ENCODE measurements at places on chromosomes 4 and X. TPM values are rescaled to one million over a fixed set of nuclear protein-coding genes. Genes with fewer than 3 reads are reported as not detected.

DNA sequence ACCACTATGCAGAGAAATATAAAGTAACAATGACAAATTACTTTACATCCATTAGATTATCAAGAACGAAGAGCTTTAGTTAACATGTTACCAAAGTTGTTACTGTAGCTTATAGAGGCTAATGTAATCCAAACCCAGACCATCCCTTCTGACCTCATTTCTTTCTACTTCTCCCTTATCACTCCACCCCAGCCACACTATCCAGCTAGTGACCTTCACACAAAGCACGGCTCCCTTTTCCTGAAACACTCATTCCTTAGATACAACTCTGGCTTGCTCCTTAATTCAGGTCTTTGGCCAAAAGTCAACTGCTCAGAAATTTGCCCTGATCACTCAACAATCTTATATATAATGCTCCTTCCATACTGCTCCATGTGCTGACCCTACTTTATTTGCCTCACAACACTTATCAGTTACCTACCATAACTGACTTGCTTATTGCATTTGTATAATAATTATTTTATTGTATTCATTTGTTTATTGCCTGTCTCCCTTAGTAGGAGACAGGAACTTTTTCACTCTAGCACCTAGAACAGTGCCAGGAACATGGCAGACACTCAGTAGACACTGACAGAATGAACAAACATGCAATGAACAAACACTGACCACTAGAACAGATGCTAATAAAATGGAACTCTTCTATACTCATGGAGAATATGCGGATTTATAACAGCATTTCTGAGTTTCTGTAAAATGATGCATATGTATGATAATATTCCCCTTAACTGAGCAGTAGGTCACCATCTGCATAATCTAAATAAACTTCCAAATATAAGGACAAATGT lies 67.6 kb downstream of the EIF4E start:
- H3K4me1 ChIP-seq, result no peaks in the 10 kb centered on the region
- H3K27me3 ChIP-seq, result no peaks in the 10 kb centered on the region
- H3K27ac ChIP-seq, result no peak overlapping the region
- H3K36me3 ChIP-seq, result no peaks in the 10 kb centered on the region

GRCh38 chr4:183154701-183155391 lies 55.8 kb downstream of the WWC2 start:
- DNase-seq, result peak; percentile 73
- no peaks in the 10 kb centered on the region for H3K27me3 ChIP-seq
- H3K4me3 ChIP-seq, result no peak overlapping the region
- H3K4me1 ChIP-seq, result peaks cover 23% of the 10 kb centered on the region

DNA sequence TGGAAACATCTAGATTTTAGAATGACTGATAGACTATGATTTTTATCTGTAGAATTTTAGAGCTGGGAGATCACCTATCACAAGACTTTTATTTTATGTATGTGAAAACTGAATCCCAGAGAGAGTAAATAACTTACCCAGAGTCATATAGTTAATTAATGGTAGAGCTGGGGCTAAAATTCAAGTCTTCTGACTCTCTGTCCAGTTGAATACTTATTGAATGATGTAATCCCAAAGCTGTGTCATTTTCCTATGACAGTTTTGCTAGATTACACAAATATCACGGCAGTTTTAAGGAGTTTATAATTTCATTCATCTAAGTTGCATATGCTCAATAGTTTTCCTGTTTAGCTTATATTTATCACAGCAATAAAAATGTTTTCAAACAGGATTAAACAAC lies 6.7 kb downstream of the NRK start:
- H3K4me1 ChIP-seq, result no peaks in the 10 kb centered on the region
- H3K36me3 ChIP-seq, result no peaks in the 10 kb centered on the region
- H3K4me3 ChIP-seq, result no peak overlapping the region
- H3K27ac ChIP-seq, result no peak overlapping the region

- H3K4me3 ChIP-seq, result no peak overlapping the region
- no peak for DNase-seq
- no peaks in the 10 kb centered on the region for H3K36me3 ChIP-seq
- no peaks in the 10 kb centered on the region for H3K4me1 ChIP-seq
These were observed 454.2 kb downstream of the BCOR start for GRCh38 chrX:39643550-39643949.

DNA sequence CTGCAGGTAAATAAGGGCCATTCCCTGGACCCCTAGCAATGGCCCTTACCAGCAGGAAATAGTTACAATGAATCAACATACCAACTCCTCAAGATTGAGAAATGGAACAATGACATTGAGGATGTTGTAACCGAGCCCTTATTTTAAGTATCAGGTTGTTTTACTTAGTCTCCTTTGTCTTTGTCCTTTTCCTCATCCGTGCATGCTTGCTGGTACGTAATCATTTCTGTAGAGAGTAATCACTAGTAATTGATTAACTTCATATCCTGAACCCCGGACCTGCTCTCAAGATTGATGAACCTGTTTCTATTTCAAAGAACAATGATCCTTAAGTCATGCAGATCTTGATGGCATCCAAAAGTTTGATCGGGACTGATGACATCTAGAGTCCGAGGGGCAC lies 98.6 kb upstream of the LANCL3 start:
- no peaks in the 10 kb centered on the region for H3K4me1 ChIP-seq
- DNase-seq, result peak; percentile 68
- H3K4me3 ChIP-seq, result no peak overlapping the region
- H3K27me3 ChIP-seq, result no peaks in the 10 kb centered on the region

DNA sequence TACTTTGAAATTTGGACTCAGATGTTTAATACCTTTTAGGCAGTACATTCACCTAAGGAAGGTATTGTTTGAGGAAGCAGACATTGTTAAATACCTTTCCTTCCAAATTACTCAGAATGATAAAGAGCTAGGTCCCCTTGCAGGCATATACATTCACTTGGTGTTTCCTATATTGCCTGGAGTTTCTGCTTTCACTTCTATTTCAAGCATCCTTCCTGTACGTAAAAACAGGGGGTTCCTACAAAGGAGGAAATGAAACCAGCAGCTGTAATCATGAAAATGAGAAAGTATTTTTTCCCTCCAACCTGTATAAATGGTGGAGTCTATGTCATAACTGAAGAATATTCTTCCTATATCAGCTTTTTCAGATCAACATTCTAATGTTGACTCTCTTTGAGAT lies 90.4 kb upstream of the RASGEF1B start:
- DNase-seq, result no peak
- H3K4me3 ChIP-seq, result no peak overlapping the region
- H3K27ac ChIP-seq, result no peak overlapping the region
- no peaks in the 10 kb centered on the region for H3K36me3 ChIP-seq
- peaks cover 7% of the 10 kb centered on the region for H3K4me1 ChIP-seq

GRCh38 chr4:184409502-184409901 lies 64.8 kb downstream of the IRF2 start:
- H3K27me3 ChIP-seq, result no peaks in the 10 kb centered on the region
- H3K36me3 ChIP-seq, result peaks cover 5% of the 10 kb centered on the region
- no peak for DNase-seq
- H3K4me1 ChIP-seq, result peaks cover 20% of the 10 kb centered on the region
- H3K4me3 ChIP-seq, result no peak overlapping the region
- no peak overlapping the region for H3K27ac ChIP-seq

- no peak overlapping the region for H3K4me3 ChIP-seq
- DNase-seq, result no peak
- no peak overlapping the region for H3K27ac ChIP-seq
- no peaks in the 10 kb centered on the region for H3K36me3 ChIP-seq
- H3K27me3 ChIP-seq, result no peaks in the 10 kb centered on the region
These were observed 8.6 kb upstream of the TSPAN7 start for GRCh38 chrX:38552721-38553120.

GRCh38 chr4:7206911-7207567 lies 14.7 kb downstream of the SORCS2 start:
- H3K4me1 ChIP-seq, result no peaks in the 10 kb centered on the region
- H3K27me3 ChIP-seq, result no peaks in the 10 kb centered on the region
- no peak for DNase-seq
- H3K4me3 ChIP-seq, result no peak overlapping the region

GRCh38 chr4:39390603-39391002 lies 16.1 kb upstream of the KLB start:
- no peaks in the 10 kb centered on the region for H3K4me1 ChIP-seq
- H3K4me3 ChIP-seq, result no peak overlapping the region
- no peaks in the 10 kb centered on the region for H3K36me3 ChIP-seq
- DNase-seq, result no peak
- H3K27me3 ChIP-seq, result no peaks in the 10 kb centered on the region

DNA sequence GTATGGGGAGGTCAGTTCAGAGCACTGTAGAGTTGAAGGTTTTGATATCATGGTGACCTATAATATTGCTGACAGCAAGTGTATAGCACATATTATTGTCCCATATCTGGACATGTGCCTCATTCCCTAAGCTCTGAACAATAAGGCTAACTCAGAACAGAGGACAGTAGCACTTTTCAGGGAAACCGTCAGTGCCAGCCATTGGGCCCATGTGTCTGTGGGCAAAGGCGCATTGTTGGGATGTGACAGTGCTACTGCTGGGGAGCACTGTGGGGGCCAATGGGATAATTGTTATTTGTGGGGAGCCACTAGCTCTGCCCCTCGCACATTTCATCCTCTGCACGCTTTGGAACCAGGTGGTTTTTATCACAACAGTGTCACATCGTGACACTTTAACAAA lies 136.2 kb downstream of the ELOVL6 start:
- no peaks in the 10 kb centered on the region for H3K27me3 ChIP-seq
- no peak overlapping the region for H3K27ac ChIP-seq
- no peaks in the 10 kb centered on the region for H3K36me3 ChIP-seq
- no peak overlapping the region for H3K4me3 ChIP-seq
- no peak for DNase-seq

DNA sequence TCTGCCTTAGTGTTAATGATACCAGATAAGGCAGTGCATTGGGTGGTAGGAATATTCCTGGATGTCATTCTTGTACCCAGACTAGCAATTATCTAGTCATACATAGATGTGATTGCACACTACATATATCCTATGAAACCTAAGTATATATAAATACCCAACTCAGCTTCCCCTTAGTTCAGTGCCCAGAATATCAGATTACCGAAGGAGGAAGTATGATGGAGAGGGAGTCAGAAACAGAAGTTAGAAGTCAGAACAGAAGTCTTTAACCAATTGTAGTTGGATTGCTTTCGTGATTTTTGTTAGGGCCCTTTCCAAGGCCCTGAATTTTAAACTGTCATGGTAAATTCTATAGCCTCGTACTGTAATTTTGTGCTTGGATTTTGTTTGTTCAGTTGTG lies 42.9 kb downstream of the MOB1B start:
- H3K27me3 ChIP-seq, result no peaks in the 10 kb centered on the region
- no peaks in the 10 kb centered on the region for H3K36me3 ChIP-seq
- DNase-seq, result no peak
- H3K4me3 ChIP-seq, result no peak overlapping the region
- H3K27ac ChIP-seq, result no peak overlapping the region

The CDKL2 gene
- polyA plus RNA-seq, result not detected

The NEUROG2 gene
- not detected for polyA plus RNA-seq

The SPANXA2 gene
- not detected for polyA plus RNA-seq

The MTTP gene
- 429 TPM for polyA plus RNA-seq

The CTAG1A gene
- polyA plus RNA-seq, result not detected

The TMPRSS11B gene
- 0.12 TPM for polyA plus RNA-seq
